ENCODE measurements at places on chromosomes 13 and 19.

DNA sequence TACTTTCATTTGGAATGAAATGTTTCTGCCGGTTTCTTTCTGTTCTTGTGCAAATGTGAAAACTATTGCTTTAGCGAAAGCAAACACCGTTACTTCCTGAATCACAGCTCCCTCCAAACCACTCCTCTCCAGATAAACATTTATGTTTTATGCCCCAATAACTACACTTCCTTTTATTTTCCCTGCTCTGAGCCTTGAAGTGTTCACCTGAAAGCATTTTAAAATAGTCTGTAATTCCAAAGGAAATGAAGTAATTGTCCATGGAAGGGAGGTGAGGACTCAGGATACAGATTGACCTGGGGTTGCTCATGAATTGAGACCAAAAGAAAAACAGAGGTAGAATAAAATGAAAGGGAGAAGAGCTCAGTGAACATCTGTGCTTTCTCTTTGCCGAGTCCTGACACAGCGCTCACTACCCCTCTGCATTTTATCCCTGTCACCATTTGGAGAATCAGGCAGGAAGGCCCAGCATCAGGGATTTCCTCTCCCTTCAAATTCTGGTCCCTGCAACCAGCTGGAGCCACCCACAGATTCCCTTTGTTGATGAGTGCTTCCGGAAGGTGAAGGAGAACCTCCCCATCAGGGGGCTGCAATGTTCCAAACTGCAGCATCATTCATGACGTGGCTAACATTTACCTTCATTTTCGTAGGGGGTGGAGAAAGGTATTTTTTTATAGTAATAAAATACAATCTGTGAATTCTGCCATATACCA lies 171.9 kb downstream of the ITGBL1 start:
- no peak for DNase-seq

DNA sequence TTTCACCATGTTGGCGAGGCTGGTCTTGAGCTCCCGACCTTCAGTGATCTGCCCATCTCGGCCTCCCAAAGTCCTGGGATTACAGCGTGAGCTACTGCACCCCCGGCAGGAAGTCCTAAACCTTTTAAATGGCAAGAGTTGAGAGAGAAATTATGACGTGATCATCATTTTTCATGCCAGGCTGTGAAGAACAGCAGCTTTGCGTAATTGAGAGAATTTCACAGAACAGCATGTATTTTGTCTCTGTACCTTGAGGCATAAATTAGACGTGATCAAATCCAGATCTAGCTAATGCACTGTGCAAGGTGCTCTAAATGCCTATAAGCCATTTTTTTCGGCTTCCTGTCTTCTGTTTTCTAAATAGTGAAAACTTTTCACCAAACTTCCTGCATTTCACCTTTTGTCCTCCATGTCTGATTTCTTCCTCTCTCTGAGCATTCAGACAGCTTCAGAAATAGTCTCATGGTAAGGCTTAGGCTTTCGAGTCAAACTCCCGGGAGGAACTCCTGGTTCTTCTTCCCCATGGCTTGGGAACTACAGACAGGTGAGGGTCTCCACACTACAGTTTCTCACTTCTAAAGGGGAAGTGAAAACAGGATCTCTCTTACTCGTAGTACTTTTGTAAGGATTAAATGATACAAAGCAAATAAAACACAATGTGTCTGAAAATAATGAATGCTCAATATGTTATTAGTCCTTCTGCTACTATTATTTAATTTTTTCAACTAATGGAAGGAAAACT lies 51.0 kb downstream of the WDFY2 start:
- no peak for DNase-seq

DNA sequence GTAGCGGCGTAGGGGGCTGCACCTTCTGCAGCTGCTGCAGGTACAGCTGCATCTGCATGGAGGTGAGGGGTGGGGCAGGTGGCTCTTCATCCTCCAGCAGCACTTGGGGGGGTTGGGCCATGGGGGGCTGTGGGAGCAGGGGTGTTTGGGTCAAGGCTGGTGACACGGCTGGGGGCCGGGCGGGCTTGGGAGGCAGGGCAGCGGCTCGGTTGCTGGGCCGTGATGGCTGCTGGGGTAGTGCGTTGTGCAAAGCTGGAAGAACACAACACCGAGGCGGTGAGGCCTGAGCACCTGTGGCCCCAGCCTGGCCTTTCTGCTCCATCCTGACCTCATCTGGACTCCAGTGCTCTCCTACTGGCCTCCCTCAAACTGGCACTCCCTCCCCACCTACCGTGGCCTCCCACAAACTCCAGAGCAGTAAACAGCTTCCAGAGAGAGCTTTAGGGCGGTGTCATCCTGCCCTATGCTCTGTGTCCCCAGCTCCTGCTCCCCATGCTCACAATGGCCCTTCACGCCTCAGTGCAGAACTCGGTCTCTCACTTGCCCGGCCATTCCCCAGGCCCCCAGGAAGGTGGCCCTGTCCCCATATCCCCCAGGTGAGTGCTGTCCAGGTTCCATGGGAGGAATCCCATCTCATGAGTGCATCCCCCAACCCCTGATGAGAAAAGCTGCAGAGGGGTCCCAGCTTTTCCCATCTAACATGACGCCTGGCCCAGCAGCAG lies 11.1 kb upstream of the EPHX3 start:
- no peak for DNase-seq

- no peak for DNase-seq
These were observed 625 bp downstream of the ZFP82 start for GRCh38 chr19:36417752-36418286.

DNA sequence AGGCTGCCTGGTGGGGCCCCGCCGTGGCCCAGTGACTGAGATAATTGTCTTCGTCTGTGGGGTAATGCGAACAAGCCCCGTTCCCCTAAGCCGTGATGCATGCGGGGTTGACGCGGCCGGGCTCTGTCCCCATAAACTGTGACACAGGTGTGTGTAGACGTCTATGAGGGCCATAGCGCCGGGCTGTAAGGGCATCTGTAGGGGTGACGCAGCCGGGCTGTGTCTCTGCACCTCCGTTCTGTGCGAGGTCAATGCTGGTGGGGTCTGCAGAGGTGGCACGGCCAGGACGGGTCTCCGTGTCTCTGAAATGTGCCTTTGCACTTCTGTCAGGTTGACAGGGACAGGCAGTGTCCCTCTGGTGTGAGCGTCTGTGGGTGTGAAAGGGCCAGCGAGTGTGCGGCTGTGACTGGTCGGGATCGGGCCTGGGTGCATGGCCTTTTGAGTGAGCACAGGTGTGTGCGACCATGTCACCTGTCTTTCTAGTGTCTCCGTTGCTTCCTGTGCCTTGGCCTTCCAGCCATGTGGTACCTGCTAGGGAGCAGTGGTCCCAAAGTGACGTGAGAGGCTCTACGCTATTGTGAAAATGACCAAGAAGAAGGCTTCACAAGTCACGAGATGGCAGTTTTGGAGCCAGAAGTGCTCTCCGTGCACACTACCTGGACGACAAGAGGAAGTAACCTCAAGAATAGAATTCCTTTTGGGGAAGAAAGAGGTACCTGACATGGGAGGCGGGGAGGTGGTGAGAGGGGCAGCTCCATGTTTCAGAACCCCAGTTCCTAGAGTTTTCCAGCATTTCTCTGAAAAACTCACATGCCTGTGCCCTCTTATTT lies 16.4 kb upstream of the ZNF331 start:
- no peak for DNase-seq

- DNase-seq: no peak
These were observed 24.4 kb upstream of the URAD start for GRCh38 chr13:28012896-28013295.

DNA sequence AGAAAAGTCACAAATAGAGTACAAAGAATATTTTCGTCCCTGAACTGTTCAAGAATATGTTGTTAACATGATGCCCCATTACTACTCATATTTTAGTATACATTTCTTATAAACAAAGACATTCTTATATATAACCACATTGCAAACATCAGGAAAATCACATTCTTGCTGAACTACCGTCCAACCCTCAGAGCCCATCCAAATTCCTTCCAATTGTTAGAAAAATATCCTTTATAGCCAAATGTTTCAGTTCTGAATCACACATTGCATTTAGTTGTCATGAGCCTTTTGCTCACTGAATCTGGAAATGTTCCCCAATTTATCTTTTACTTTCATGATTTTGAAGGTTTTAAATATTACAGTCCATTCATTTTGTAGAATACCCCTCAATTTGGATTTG lies 467.8 kb upstream of the ARGLU1 start:
- DNase-seq: no peak

All from stimulated activated CD4-positive, alpha-beta T cell treated with anti-CD3 and anti-CD28 coated beads, Interleukin-1b, Interleukin-23, amount 100 ng/mL, for 1 hour (primary cell).